BE2C (cell line): ENCODE measurements at places on chromosomes 12 and 14.
A peak's percentile ranks its signal among the peaks of the same experiment; 100 is the strongest.

GRCh38 chr12:6336079-6336888 lies 5.6 kb downstream of the TNFRSF1A start:
- DNase-seq: peak; percentile 93

DNA sequence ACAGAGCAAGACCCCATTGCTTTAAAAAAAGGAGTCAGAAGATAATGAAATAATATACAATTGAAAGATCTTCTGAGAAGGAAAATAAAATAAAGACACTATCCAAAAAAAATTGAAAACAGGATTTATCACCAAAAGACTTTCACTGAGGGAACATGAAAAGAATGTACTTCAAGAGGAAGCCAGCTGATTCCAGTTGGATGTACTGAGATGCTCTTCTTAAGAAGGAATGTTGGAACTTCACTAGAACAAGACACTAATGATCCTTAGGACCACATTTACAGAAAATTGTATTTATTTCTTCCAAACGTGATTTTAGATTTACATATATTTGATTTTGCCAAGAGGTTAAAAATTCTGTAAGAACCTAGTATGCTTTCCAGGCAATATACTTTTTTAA lies 65.6 kb upstream of the CNOT2 start:
- DNase-seq: no peak

- no peak for DNase-seq
Measured at GRCh38 chr12:5688226-5688625, 256.3 kb downstream of the NTF3 start.

DNA sequence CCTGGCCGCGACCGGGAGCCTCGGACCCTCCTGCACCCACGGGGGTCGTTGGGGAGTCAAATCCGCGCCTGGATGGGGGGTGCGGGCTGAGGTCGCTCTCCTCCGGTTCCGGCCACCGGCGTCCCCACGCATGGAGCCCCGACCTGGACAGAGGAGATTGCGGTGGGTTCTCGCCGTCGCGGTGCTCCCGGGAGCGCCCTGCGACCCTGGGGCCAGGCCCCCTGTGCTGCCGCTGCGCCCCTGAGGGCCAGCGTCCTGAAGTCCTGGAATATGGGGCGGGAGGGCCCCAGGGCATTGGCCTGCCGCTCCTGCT lies 345 bp downstream of the ASPG start:
- DNase-seq: no peak

GRCh38 chr12:66017736-66018135 lies 112.8 kb downstream of the LLPH start:
- no peak for DNase-seq

DNA sequence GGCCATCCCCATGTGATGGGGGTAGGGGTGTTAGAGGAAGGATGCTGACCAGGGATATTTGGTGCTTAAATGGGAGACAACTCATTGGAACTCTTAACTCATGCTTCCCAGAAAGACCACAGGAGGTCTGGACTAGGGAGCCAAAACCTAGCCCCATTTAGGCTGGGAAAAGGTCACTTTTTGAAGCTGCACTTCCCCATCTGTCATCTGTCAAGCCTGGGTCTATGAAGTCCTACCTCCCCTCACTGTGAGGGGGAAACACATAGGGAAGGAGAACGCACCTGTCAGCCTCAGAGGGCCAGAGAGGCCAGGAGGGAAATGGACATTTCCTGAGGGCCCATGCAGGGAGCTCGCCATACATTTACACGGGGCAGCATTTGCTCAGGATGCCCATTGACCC lies 321.0 kb downstream of the BCL11B start:
- DNase-seq: no peak
